ENCODE measurements at places on chromosomes 2 and 18.
A peak's percentile ranks its signal among the peaks of the same experiment; 100 is the strongest.

GRCh38 chr18:43661570-43661969 lies 384.3 kb upstream of the SYT4 start:
- no peak for DNase-seq

GRCh38 chr18:40197711-40198110 lies 1757.3 kb upstream of the PIK3C3 start:
- no peak for DNase-seq

DNA sequence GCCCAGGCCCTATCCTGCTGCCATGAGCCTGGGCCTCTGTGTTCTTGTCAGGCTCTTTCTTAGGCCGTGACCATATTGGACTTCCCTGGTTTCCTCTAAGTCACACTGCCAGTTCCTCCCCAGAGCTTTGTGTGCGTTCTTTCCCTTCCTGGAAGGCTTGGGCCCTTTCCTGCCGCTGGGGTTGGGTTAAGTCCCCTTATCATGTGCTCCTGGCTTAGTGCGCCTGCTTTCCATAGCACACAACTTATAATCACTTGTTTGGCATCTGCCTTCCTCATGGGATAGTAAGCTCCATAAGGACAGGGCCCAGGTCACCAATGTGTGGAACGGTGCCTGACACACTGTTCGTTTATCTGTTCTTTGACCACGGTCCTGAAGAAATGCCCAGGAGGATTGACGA lies 31.3 kb downstream of the NIFK start:
- no peak for DNase-seq

DNA sequence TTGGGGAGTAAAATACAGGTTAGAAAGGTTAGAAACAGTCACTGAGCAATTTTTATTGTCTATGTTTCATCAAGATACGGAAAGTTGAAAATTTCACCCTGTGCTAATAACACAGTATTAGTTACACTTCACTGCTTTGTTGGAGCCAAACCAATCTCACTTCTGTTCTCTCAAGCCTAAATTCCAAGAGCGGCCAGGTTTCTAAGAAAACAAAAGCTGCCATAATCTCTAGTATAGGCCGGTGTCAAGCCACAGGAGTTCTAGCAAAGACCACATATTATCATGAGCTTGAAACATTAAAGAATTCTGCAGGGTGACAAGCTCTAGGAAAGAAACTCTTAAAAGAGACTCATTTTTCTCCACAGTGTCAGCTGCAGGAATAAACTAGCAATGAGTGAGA lies 128.7 kb downstream of the TXNL1 start:
- no peak for DNase-seq

DNA sequence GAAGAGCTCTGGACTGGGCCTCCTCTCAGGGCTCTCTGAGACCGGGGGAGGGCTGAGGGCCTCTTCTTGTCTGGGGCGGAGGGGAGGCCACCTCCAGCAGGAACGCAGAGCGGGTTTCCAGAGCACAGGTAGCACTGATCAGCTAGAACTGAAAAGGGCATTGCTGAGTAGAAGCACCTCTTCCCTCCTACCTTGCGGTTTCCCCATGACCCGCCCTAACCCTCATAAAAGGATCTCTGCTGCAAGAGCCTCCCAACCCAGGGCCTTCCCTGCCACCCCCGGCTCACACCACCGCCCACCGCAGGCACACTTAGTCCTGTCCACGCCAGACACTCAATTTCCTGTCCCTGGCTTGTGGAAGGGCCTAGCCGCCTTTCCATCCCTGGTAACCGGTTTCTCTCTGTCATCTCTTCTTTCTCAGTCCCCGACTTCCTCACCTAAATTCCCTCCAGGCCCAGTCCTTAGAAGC lies 966 bp downstream of the ADCY3 start:
- DNase-seq: peak; percentile 46

GRCh38 chr18:8559612-8560186 lies 49.5 kb upstream of the RAB12 start:
- no peak for DNase-seq

- peak; percentile 12 for DNase-seq
Measured at GRCh38 chr2:36356298-36356989, 866 bp downstream of the CRIM1 start.

DNA sequence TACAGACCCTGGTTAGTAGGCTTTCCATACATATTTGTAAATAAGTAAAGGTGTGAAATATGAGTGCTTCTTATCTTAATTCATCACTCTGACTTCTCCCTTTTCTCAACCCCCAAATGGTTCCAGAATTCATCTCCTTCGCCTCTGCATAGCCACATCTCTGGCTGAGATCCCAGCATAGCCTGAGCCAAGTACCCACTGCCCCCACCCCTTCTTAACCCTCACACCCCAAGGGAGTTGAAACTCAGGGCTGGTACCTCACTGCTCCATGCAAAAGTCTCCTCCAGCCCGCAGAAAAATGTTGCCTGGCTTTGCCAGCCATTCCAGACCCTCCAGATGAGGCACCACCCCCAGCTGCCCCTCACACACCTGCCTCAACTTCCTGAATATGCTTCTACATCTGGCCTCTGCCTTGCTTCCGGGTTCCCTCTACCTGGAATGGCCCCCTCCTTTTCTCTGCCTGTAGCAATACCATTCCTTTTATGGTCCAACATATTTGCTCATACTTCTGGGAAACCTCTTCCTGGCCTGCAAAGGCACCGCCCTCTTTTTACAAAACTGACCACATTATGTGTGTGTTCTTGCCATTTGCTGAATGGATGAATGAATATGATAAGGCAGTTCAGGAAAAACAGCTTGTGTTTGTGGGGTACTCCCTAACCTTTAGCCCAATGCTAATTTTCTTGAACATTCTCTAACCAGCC lies 112.8 kb downstream of the CELF4 start:
- DNase-seq: no peak

GRCh38 chr2:98504381-98505109 lies 59.9 kb downstream of the INPP4A start:
- no peak for DNase-seq

- DNase-seq: no peak
Measured at GRCh38 chr18:65623676-65624075, 127.1 kb upstream of the CDH7 start.

DNA sequence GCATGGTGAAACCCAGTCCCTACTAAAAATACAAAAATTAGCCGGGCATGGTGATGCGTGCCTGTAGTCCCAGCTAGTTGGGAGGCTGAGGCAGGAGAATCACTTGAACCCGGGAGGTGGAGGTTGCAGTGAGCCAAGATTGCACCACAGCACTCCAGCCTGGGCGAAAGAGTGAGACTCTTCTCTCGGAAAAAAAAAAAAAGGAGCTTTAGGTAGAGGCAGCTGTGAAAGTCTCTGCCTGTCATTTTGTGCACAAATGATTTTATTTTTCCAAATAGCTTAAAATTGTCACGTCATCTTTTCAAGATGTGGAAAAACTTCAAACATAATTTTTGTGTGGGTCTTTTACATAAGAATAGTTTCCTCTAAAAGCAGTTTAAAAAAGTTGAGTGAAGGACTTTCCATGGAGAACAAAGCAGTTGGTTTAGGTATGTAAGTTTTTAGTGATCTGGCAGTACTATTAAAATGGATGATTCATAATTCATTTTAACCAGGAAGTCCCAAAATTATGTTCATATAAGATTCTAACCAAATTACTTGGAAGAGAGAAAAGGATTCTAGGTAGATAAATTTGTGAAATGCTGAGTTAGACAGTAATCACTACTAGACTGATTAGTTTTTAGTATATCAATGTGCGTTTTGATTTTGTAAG lies 11.5 kb downstream of the CCNYL1 start:
- no peak for DNase-seq

DNA sequence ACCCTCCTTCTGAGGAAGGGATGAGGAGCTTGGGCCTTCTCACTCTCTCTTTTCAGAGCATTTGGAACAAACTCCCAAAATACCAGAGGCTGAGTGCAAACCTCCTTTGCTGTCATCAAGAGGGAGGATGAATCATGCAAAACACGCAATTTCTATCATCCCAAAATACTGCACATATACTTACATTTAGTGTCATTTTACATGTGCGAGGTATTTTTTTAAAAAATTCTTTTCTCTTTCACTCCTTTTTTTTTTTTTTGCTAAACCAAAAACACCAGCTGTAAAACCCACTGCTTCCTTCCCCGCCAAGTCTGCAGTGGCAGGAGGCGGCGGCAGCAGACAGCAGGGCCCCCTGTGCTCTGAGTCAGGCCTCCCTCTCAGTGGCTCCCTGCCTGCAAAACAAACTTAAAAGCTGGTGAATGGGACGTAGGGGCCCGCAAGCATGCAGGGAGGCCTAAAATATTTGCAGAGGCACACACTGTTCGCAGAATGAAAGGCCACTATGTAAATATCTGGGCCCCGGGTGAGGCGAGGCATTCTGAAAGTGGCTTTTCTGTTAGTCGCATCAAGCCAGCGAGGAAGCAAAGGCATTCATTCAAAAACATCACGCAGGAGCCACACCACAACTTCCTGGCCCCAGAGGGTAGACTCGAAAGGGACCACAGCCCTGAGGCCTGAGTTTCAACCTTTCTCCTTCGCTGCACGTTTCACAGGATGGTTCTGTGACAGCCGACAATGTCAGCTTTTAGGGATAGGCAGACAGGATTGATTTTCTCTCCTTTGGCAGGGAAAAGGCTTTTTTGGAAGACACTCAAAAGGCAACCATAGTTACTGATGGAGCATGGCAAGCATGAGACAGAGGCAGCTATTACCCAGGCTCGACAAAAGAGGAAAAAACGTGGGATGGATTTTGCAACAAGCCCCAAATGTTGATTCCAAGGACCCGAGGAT lies 73.4 kb downstream of the ACTR2 start:
- DNase-seq: peak; percentile 20

GRCh38 chr2:43448822-43449110 lies 147.1 kb downstream of the THADA start:
- DNase-seq: no peak

GRCh38 chr2:219297766-219298456 lies 11.3 kb downstream of the PTPRN start:
- no peak for DNase-seq

DNA sequence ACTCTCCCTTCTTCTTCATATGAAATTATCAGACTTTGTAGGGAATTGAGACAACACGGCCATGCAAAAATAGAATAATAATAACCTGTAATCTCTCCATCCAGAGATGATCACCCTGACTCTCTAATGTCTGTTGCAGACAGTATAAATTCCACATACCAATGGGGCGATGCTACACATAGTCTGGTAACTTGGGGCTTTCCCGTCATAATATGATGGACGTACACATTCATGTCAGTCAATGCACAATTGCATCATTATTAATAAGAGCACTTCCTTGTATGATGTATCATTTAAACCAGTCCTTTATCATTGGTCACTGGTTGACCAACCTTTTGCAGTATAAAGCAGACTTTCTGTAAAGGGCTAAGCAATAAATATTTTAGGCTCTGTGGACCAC lies 39.5 kb upstream of the SCLY start:
- DNase-seq: no peak

GRCh38 chr18:57461652-57462269 lies 26.6 kb downstream of the ONECUT2 start:
- DNase-seq: no peak

GRCh38 chr2:129319422-129319717 lies 660.1 kb upstream of the RAB6C start:
- no peak for DNase-seq

- DNase-seq: no peak
Measured at GRCh38 chr2:173652767-173653431, 298.2 kb downstream of the CDCA7 start.

- DNase-seq: no peak
Measured at GRCh38 chr2:200877443-200877842, 11.4 kb downstream of the PPIL3 start.

- DNase-seq: no peak
Measured at GRCh38 chr2:15945909-15946705, 5.8 kb downstream of the MYCN start.

DNA sequence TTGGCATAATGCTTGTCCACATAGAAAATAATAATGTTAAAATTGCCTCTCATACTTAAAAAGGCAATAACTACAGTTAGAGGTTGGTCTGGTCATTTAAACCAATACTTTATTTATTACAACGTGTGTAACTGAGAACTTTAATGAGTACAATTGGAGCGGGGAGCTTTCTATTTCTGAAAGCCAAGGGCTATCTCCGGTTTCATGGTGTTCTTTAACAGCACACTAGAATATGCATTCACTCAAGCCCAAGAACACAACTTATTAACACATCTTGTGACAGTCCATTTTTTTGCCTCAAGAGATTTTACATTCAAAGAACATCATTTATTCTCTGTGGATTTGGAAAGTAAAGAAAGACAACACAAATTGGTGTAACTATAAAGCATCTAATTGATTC lies 131.8 kb downstream of the KCNH7 start:
- no peak for DNase-seq

DNA sequence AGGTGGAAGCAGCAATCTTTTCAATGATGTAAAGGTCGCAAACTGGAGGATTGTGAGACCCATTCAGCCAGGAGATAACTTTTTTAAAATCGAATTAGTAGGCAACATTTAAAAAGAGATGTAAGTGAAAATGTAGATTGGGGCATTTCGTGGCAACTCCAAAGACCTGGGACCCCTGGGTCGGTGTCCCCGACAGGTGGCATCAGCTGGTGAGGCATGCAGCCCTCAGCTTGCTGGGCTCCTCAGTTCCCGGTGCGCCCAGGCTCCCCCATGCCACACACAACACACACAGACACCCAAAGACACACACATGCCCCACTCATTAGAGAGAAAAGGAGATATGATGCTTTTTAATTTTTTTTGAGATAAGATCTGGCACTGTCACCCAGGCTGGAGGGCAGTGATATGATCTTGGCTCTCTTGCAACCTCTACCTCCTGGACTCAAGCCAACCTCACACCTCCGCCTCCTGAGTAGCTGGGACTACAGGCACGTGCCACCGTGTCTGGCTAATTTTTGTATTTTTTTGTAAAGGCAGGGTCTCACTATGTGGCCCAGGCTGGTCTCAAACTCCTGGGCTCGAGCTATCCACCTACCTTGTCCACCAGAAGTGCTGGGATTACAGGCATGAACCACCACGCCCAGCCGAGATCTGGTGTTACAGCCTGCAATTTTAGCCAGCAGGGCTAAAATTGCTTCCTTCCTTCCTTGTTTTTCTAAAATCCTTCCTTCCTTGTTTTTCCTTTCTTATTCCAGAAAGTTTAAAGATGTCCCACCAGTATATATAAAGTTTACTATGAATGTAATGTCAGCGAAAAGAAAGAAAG lies 122.6 kb upstream of the EPAS1 start:
- DNase-seq: no peak

GRCh38 chr18:35409911-35410310 lies 32.8 kb upstream of the ZNF396 start:
- no peak for DNase-seq
